Thyroid gland (tissue), 4 donors: ENCODE measurements at places on chromosomes 7 and 10. TPM values are rescaled to one million over a fixed set of nuclear protein-coding genes. Genes with fewer than 3 reads are reported as not detected.

NEBL gene
- total RNA-seq, result 163 TPM

GRCh38 chr10:109701633-109702215 is 221.6 kb downstream of the XPNPEP1 start:
- H3K27me3 ChIP-seq, result no peaks in the 10 kb centered on the region
- no peak overlapping the region for H3K27ac ChIP-seq
- no peak for DNase-seq

CALML5 gene
- total RNA-seq, result not detected

- no peak overlapping the region for H3K27ac ChIP-seq
- no peak overlapping the region for H3K4me3 ChIP-seq
- no peaks in the 10 kb centered on the region for H3K27me3 ChIP-seq
- H3K4me1 ChIP-seq, result no peaks in the 10 kb centered on the region
- H3K36me3 ChIP-seq, result no peaks in the 10 kb centered on the region
- peak; percentile 10 for DNase-seq
These were observed 466.2 kb downstream of the TYW1 start for GRCh38 chr7:67462781-67463191.

- no peaks in the 10 kb centered on the region for H3K27me3 ChIP-seq
- no peak overlapping the region for H3K27ac ChIP-seq
- peaks cover 5% of the 10 kb centered on the region for H3K4me1 ChIP-seq
These were observed 243.4 kb downstream of the MGMT start for GRCh38 chr10:129710510-129710847.

GRCh38 chr10:132429281-132430230 is 32.6 kb downstream of the PWWP2B start:
- no peak overlapping the region for H3K4me3 ChIP-seq
- H3K36me3 ChIP-seq, result no peaks in the 10 kb centered on the region
- H3K27ac ChIP-seq, result peak overlapping the region; percentile 38
- peaks cover 10% of the 10 kb centered on the region for H3K4me1 ChIP-seq

ACTL6B gene
- 0.93 TPM for total RNA-seq

DNA sequence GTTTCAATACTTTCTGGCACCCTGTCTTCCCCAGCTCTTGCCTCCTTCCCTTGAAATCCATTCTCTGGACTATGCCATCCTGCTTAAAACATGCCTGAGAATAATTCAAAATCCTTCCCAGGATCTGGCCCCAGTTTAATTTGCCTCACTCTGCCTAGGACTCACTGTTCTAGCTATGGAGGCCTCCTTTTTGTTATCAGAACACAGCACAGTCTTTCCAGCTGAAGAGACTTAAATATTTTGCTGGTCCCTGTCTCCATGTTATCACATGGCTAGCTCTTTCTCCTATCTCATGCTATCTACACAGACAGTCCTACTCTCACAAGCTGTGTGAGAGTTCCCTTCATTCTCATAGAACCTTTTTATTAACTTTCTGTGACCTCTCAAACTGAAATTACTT is 194.8 kb downstream of the RNLS start:
- no peak for DNase-seq
- peaks cover 18% of the 10 kb centered on the region for H3K4me1 ChIP-seq
- no peak overlapping the region for H3K4me3 ChIP-seq
- no peaks in the 10 kb centered on the region for H3K36me3 ChIP-seq
- H3K27me3 ChIP-seq, result no peaks in the 10 kb centered on the region
- H3K27ac ChIP-seq, result no peak overlapping the region

GRCh38 chr7:149855361-149856305 is 17.5 kb downstream of the ZNF862 start:
- H3K36me3 ChIP-seq, result no peaks in the 10 kb centered on the region
- peak overlapping the region; percentile 94 for H3K27ac ChIP-seq
- no peaks in the 10 kb centered on the region for H3K27me3 ChIP-seq

DNA sequence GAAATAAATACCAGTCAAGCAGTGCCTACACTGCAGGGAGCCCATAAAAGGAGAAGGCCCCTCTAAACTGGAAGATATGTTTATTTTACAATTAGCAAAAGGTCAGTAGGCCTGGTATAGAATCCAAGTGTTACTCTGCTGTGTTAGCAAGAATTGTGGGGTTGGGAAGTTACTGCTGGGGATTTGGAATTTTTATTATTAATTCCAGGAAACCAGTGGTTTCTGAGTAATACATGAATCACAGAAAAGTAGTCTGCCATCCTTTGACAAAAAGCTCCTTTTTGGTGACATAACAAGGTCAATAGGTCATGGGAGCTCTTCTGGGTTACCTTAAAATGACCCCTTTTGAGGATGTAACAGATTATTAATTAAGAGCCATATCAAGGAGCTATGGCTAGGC is 67.4 kb downstream of the ZNF92 start:
- H3K36me3 ChIP-seq, result no peaks in the 10 kb centered on the region
- H3K4me3 ChIP-seq, result no peak overlapping the region
- H3K27ac ChIP-seq, result no peak overlapping the region
- no peaks in the 10 kb centered on the region for H3K27me3 ChIP-seq
- no peaks in the 10 kb centered on the region for H3K4me1 ChIP-seq
- DNase-seq, result no peak

DNA sequence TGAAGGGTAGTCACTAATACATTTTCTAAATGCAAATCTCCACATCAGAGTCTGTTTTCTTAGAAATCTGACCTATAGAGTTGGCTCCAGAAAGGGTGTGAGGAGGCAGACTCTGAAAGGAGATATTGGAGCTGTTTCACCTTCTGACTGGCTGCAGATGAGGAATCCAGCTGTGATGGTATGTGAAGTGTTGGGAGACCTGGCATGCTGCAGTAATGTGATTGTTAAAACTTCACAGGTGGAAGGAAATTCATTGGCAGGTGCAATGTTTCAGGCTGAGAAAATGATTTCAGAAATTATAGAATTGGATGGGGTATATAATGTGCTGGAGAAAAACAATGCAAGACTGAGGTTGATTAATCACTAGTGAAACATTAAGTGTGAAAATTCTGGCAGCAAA is 1134.0 kb upstream of the LRRN3 start:
- H3K27me3 ChIP-seq, result no peaks in the 10 kb centered on the region
- H3K36me3 ChIP-seq, result no peaks in the 10 kb centered on the region
- no peak for DNase-seq

MUC3A gene
- 0.21 TPM for total RNA-seq

ATXN7L1 gene
- 22.8 TPM for total RNA-seq

PRLHR gene
- not detected for total RNA-seq

KCP gene
- 0.27 TPM for total RNA-seq

PON1 gene
- not detected for total RNA-seq

DNA sequence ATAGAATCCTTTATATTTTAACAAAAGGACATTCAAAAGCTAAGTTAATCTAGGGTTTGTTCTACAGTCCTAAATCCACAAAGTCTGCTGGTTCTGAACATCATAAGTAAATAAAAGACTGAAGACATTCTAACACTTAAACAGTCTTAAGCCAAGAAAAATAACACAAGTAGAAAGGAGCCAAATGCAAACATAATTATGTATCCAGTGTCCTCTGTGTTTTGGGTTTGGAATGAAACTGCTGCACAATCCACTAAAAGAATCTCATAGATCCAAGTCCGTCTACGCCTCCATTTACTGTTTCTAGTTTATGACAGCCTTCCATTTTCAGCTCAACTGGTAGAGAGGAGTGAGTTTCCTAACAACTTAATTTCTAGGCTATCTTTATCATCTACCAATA is 623.6 kb upstream of the FZD8 start:
- DNase-seq, result no peak
- no peaks in the 10 kb centered on the region for H3K27me3 ChIP-seq
- no peak overlapping the region for H3K27ac ChIP-seq
- no peaks in the 10 kb centered on the region for H3K4me1 ChIP-seq

DNA sequence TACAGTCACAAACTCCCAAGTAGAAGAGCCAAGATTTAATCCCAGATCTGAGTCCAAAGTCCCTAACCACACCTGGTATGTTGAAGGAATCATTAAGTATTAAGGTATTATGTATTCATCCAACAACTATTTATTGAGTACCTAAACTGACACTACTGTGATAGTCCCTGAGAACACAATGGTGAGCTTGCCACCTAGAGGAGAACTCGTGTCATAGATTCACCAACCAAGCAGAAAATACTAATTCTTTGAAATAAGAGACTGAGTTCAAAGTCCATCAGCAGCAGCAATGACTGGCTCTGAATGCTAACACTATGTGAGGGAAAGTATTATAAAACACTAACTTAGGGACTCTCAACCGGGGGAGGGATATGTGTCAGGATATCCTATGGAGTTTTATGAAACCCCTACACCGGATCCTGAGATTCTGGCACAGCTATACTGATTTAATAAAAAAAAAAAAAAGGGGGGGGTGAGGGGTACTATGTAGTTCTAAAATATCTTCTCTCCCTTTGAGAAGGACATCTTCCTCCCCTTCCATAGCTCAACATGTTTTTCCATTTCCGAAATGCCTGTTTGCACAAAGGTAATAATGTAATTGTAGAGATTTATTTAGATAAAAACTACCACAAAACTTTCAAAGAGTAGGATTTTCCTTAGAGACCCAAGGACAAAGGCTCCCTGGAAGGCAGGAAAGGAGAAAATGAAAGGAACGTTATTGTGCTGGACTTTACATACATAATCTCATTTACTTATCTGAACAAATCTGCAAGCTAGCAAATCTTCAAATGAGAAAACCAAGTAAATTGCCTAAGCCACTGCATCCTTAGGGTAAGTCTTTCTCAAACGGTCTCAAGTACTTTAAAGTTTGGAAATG is 1.6 kb downstream of the NCOA4 start:
- peaks cover 42% of the 10 kb centered on the region for H3K4me1 ChIP-seq
- DNase-seq, result no peak
- H3K36me3 ChIP-seq, result no peaks in the 10 kb centered on the region
- H3K4me3 ChIP-seq, result no peak overlapping the region
- no peak overlapping the region for H3K27ac ChIP-seq

DNA sequence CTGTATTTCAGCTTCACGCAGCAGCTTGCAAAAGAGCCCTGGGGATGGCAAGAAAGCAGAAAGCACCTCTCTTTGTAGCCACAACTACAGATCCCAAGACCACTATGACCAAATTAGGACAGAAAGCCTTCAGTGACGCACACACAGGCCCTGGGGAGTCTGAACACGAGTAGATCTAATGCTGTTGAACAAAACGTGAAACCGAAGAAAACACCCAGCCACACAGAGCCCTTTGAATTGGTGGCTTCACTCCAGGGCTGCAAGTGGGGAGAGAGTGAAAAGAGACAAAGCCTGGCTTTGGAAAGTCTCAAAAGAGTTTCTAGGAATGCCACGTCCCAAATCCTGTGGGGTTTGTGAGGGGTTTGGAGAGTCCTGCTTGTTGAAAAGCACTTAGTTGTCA is 28.4 kb downstream of the PLXNA4 start:
- H3K27me3 ChIP-seq, result no peaks in the 10 kb centered on the region
- no peak overlapping the region for H3K4me3 ChIP-seq
- no peak for DNase-seq
- H3K36me3 ChIP-seq, result no peaks in the 10 kb centered on the region
- H3K27ac ChIP-seq, result no peak overlapping the region
- no peaks in the 10 kb centered on the region for H3K4me1 ChIP-seq

NKX1-2 gene
- not detected for total RNA-seq

MYH16 gene
- total RNA-seq, result not detected

- no peak overlapping the region for H3K4me3 ChIP-seq
- H3K36me3 ChIP-seq, result no peaks in the 10 kb centered on the region
- H3K27me3 ChIP-seq, result no peaks in the 10 kb centered on the region
- no peaks in the 10 kb centered on the region for H3K4me1 ChIP-seq
- no peak overlapping the region for H3K27ac ChIP-seq
These were observed 174.6 kb downstream of the CCDC3 start for GRCh38 chr10:12826800-12827372.

NODAL gene
- total RNA-seq, result not detected

DNA sequence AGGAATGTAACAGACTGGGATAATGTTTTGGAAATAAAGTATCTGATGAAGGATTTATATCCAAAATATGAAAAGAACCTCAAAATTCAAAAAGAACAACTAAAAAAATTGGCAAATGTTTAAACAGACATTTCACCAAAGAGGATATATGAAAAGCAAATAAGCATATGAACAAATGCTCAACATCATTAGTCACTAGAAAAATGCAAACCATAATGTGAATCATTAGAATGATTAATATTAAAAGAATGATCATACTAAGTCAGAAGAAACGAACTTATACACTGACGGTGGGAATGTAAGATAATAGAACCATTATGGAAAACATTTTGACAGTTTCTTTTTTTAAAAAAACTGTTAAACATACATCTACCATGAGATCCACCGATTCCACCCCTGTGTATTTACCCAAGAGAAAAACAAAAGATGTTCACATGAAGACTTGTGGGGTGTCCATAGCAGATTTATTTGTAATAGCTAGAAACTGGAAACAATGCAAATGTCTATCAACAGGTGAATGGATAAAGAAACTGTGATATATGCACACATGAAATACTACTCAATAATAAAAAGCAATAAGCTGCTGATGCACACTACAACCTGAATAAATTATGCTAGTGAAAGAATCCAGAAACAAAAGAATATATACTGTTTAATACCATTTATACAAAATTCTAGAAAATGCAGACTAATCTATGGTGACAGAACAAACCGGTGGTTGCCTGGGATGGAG is 35.7 kb downstream of the PRKG1 start:
- no peaks in the 10 kb centered on the region for H3K27me3 ChIP-seq
- peaks cover 20% of the 10 kb centered on the region for H3K4me1 ChIP-seq
- H3K27ac ChIP-seq, result no peak overlapping the region
- no peaks in the 10 kb centered on the region for H3K36me3 ChIP-seq

DNA sequence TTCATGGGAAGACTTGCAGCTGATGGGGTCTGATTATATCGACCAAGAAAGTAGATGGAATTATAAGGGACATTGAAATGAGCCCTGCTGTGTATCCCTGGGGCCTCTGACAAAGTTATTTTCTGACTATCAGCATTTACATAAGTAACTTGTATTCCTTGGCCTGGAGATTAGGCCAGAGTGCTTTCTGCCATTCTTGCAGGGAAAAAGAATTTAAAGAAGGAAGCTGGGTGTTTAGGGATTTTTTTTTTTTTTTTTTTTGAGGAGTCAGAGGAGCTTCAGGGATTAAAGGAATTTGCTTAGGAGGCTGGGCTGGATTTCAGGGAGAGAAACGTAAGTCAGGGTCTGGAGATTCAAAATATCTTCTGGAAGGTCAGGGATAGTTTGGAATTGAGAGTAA is 4.6 kb downstream of the SPAM1 start:
- H3K36me3 ChIP-seq, result no peaks in the 10 kb centered on the region
- no peaks in the 10 kb centered on the region for H3K4me1 ChIP-seq
- no peak overlapping the region for H3K4me3 ChIP-seq
- DNase-seq, result no peak

DNA sequence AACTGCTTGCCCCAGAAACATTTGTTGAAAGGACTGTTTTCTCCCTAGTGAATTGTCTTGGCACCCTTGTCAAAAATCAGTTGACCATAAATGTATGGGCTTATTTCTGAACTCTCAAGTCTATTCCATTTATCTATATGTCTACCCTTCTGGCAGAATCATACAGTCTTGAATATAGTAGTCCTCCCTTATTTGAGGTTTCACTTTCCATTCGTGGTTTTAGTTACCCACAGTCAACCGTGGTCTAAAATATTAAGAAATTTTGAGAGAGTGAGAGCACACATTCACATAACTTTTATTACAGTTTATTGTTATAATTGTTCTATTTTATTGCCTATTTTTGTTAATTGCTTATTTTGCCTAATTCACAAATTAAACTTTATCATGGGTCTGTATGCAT is 17.4 kb upstream of the CEP41 start:
- no peaks in the 10 kb centered on the region for H3K4me1 ChIP-seq
- no peaks in the 10 kb centered on the region for H3K27me3 ChIP-seq
- no peak for DNase-seq
- H3K36me3 ChIP-seq, result no peaks in the 10 kb centered on the region
- no peak overlapping the region for H3K4me3 ChIP-seq
- no peak overlapping the region for H3K27ac ChIP-seq
